ENCODE measurements at places on chromosomes 2 and 18. TPM values are rescaled to one million over a fixed set of nuclear protein-coding genes. Genes with fewer than 3 reads are reported as not detected.

RNU2-63P gene
- not detected for total RNA-seq

DNAH6 gene
- total RNA-seq = not detected

SLC9A2 gene
- 0.19 TPM for total RNA-seq

TMEM198 gene
- total RNA-seq = 1.9 TPM

YES1 gene
- total RNA-seq = 95.7 TPM

AQP12B gene
- not detected for total RNA-seq

PPP1R1C gene
- total RNA-seq = 3.3 TPM

PLCD4 gene
- total RNA-seq = 0.29 TPM

All from H4 (cell line).